ENCODE measurements at places on chromosomes 12 and 14.

DNA sequence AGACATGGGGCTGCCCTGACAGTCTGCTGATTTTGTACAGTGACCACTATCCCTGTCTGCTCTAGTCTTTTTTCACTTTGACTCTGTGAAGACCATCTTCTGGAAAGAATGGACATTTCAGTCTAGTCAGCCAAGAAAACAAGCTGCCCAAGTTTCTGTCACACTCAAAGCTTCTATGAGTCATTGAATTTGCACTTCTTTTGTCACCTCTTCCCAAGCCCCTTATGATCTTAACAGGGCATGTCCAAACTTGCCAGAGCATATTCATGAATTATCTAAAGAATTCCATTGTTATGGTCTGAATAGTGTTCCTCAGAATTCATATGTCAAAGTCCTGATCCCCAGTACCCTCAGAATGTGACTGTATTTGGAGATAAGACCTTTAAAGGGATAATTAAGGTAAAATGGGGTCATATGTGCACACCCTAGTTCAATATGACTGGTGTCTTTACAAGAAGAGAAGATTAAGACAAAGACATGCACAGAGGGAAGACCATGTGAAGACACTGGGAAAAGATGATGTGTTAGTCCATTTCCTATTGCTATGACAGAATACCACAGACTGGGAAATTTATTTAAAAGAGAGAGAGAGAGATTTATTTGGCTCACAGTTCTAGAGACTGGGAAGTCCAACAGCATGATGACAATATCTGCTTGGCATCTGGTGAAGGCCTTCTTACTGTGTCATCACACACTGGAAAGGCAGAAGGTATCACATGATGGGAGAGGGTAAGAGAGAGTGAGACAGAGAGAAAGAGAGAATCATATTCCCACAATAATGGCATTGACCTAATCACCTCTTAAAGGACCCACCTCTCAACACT, 242.6 kb downstream of the BTG1 start:
- no peak for DNase-seq

- no peak for DNase-seq
These were observed 16.5 kb downstream of the ETNK1 start for GRCh38 chr12:22641353-22642053.

DNA sequence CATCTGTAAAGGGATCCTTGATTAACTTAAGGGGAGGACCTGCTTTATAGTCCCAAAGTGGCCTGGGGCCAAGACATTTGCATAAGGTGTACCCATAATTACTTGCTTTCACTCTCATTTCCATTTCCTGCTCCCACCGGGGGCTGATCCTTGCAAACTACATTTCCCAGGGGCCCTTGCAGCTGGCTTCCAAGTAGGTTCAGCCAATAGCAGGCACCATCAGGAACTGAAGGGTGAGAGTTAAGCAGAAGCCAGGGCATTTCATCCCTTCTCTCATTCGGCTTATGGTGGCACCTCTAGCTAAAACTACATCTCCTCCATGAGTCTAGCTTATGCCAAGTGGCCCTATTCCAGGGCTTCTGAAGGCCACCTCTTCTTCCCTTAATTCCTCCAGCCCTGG, 88.8 kb downstream of the CCDC60 start:
- no peak for DNase-seq

- DNase-seq: no peak
These were observed 35.5 kb upstream of the UNC79 start for GRCh38 chr14:93395231-93395630.

- DNase-seq: no peak
These were observed 69.0 kb downstream of the WSCD2 start for GRCh38 chr12:108198043-108198442.

DNA sequence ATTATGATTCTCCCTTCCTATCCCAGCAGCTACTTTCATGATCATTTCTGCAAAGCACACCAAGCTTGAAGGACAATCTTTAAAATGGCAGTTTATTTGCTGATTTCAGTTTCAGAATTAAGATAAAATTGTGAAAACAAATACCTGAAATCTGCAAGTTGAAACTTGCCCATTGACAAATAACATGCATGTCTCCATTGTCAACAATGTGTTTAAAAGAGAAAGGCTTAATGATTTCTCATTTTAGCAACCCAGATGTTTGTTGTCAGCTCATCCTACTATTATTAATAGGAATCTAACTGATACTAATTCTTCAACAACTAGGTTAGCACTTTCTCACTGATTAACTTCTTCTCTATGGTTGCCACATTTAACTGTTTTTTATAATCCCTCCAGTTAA, 474.6 kb downstream of the PRKD1 start:
- DNase-seq: no peak

DNA sequence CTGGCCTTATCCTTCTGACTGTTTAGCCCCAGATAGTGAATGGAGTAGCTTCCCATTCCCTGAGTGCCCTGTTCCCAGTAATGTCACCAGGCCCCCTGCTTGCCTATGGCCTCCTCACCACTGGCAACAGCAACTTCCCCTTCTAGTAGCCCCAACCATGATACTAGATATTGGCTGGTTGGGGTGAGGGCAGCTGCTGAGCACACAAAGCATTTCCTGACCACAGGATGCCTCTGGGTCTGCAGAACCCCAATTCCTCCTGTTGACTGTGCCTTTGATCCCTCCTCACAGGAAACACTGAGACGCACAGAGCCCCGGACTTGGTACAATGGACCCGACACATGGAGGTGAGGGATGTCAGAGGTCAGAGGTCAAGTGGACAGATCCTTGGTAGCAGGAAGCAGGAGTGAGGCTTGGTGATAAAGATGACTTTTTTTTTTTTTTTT, 597 bp downstream of the SOAT2 start:
- no peak for DNase-seq

DNA sequence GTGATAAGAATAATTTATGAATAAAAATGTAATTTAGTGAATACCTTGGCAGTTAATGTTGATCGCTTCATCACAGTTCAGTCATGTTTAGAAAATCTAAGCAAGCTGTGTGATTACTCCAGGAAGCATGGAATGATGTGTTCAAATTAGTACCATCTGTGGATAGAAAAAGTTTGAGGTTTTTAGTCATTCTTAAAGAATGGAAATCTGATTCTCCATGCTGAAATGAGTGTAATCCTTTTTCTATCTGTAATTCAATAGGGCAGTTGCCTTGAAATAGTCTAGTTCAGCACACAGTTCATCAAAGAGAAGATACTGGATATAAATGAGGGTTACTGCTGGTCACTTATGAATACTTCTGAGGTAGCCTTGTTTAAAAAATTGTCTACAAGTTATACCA, 127.2 kb upstream of the MYF6 start:
- DNase-seq: no peak

DNA sequence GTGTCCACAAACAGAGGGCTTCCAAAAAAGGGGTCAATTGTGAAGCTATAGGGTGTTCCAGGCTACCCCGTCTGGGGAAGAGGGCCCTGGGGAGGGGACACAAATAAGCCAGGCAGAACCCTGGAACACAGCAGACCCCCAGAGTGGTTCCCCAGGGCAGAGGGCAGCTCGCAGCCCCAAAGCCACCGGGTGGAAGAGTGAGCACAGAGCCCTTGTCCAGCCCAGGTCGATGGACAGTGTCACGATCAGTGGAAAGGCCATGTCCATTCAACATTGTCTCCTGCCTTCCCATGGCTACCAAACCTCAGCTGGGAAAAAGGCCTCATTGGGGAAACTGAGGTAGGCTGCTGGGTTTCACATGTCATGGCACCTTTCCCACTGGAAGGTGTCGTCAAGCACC, 131.4 kb downstream of the DICER1 start:
- no peak for DNase-seq

DNA sequence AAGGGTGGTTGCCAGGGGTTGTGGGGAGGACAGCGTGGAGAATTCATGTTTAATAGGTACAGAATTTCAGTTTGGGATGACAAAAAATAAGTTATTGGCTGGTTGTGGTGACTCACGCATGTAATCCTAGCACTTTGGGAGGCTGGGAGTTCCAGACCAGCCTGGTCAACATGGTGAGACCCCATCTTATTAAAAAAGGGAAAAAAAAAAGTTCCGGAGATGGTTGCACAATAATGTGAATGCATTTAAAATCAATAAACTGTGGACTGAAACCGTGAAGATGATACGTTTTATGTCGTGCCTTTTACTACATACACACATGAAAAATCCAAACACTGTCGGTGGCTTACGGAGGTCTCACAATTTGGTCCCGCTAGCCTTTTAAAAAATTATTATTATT, 20.5 kb downstream of the GALNT6 start:
- no peak for DNase-seq

DNA sequence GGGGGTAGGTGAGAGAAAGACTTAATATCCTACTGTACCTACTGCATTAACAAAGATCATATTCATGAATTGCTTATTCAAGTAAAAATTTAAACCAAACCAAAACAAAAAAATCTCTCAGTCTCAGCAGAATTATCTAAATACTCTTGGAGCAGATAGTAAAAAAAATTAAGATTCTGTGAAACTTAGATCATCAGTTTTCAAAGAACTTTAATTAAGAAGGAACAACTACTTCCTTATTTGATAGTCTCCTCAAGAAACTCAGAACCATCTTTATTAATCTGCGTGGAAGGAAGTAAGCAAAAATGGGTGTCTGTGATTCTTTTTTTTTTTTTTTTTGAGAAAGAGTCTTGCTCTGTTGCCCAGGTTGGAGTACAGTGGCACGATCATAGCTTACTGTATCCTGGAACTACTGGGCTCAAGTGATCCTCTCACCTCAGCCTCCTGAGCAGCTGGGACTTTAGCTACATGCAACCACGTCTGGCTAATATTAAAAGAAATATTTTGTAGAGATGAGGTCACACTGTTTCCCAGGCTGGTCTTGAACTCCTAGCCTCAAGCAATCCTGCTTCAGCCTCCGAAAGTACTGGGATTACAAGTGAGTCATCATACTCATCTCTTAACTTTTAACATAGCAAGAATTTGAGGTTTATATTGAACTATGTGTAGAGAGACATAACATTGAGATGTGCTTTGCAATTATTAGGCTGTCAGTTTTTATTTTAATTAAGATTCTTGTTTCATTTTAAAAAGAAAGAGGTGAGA, 37.4 kb downstream of the GAS2L3 start:
- no peak for DNase-seq

- DNase-seq: peak; percentile 82
These were observed 77.8 kb upstream of the MAX start for GRCh38 chr14:65179918-65180724.

DNA sequence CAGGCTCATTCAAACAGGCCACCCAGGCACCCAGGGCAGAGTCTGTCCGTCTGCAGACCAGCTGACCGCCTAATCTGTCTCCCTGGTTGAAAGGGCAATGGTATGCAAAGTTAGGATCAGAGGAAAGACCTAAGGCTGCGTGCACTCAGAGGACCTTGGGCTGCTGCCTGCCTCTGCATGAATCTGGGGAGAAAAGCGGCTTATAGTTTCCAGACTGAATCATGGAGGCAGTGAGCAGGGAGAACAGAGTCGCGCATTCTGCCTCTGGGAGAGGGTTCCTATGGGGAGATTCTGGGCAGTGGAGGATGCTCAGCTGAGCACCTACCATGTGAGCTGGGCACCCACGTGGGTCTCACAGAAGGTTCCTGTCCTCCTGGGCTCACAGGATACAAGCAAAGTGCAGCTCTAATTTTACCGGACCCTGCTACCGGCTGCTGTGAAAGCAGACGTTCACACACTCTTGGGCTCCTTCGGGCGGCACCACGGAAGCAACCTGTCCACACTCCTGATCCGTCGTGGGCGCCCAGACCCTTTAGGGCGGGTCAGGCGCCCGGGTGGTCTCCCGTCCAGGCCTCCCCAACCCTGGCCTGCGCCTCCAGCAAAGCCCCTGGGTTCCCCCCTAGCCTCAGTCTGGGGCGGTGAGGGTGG, 772 bp downstream of the SCARB1 start:
- no peak for DNase-seq

GRCh38 chr14:106318700-106319099, 792.3 kb downstream of the TMEM121 start:
- DNase-seq: peak; percentile 80

DNA sequence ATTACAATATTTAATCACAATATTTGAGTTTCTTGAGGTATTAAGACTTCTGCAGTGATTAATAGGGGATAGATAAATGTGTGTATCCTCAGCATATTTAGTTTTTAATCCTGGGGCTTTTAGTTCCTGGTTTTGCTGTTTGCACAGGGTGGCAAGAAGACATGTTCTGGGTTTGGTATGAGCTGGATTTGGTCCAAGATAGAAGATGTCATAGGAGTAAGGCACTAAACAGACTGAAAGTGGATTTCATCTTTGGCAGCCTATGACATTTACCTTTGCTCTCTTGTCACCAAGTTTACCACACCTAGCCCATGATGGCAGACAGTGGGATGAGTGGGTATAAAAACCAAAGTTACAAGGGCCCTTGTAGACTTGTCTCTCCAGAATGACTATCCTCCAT, 168.2 kb downstream of the LRRK2 start:
- no peak for DNase-seq

- DNase-seq: no peak
These were observed 45.6 kb upstream of the TUNAR start for GRCh38 chr14:95831041-95831440.

GRCh38 chr12:63863658-63864453, 19.4 kb downstream of the SRGAP1 start:
- DNase-seq: no peak

- DNase-seq: peak; percentile 94
These were observed at the start of gene ABCD4 for GRCh38 chr14:74302634-74303569. Gene ABCD4, minus strand, starts transcription at chr14:74302934. Its CDS starts 22 bp downstream, at chr14:74302912.

GRCh38 chr12:109358154-109358869, 10.6 kb downstream of the MYO1H start:
- no peak for DNase-seq

GRCh38 chr14:35045798-35046047, 349 bp upstream of the FAM177A1 start:
- DNase-seq: no peak

DNA sequence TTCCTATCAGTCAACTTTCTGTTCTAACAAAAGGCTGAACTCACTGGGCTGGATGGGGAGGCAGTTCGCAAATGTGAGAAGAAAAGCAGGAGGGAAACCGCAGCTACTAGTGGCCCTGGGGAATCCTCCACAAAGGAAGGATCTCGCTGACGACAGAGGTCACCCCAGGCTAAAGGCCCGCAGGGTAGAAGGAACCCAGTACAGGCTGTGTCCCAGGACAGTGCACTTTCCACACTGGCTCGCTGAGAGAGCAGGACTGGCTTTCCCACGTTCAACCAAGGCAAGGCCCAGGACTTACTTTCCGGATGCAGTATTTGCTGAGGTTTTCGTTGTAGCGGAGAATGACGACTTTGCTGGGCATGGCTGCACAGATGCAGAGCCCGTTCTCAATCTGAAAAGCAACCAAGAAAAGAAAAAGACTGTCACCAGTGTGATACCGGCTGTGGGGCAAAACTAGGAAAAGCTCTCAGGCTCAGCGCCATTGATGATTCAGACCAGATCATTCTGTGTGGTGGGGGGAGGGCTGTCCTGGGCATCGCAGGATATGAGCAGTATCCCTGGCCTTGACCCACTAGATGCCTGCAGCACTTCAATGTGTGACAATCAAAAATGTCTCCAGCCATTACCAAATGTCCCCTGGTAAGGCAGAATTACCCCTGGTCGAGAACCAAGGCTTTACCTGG, 36.3 kb downstream of the PRKAB1 start:
- no peak for DNase-seq

GRCh38 chr14:57060276-57060955, 208.3 kb downstream of the EXOC5 start:
- DNase-seq: peak; percentile 75

GRCh38 chr14:91354221-91354916, 63.3 kb downstream of the CCDC88C start:
- DNase-seq: no peak

Data from activated effector memory CD4-positive, alpha-beta T cell treated with anti-CD3 and anti-CD28 coated beads, Interleukin-2, amount 50 U/mL, for 16 hours (primary cell).